ENCODE measurements at places on chromosomes 4 and X.

GRCh38 chr4:159229164-159229563, 126.3 kb downstream of the RAPGEF2 start:
- no peak for DNase-seq

GRCh38 chr4:37609626-37610025, 76.5 kb downstream of the RELL1 start:
- DNase-seq = no peak

- DNase-seq = no peak
Observed at GRCh38 chr4:156620786-156621185, 350.8 kb downstream of the PDGFC start.

DNA sequence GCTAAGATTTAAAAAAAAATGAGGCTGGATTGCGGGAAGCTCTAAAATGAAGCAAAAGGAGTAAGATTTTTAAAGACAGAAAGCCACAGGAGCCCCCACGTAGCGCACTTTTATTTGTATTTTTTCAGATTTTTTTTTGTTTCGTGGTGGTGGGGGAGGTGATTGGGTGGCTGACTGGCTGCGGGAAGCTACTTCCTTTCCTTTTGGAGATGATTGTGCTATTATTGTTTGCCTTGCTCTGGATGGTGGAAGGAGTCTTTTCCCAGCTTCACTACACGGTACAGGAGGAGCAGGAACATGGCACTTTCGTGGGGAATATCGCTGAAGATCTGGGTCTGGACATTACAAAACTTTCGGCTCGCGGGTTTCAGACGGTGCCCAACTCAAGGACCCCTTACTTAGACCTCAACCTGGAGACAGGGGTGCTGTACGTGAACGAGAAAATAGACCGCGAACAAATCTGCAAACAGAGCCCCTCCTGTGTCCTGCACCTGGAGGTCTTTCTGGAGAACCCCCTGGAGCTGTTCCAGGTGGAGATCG, 908 bp downstream of the PCDH10 start:
- no peak for DNase-seq

GRCh38 chr4:120088507-120088906, 21.9 kb upstream of the MAD2L1 start:
- DNase-seq = no peak

- no peak for DNase-seq
Observed at GRCh38 chrX:40462795-40463194, 118.0 kb upstream of the ATP6AP2 start.

DNA sequence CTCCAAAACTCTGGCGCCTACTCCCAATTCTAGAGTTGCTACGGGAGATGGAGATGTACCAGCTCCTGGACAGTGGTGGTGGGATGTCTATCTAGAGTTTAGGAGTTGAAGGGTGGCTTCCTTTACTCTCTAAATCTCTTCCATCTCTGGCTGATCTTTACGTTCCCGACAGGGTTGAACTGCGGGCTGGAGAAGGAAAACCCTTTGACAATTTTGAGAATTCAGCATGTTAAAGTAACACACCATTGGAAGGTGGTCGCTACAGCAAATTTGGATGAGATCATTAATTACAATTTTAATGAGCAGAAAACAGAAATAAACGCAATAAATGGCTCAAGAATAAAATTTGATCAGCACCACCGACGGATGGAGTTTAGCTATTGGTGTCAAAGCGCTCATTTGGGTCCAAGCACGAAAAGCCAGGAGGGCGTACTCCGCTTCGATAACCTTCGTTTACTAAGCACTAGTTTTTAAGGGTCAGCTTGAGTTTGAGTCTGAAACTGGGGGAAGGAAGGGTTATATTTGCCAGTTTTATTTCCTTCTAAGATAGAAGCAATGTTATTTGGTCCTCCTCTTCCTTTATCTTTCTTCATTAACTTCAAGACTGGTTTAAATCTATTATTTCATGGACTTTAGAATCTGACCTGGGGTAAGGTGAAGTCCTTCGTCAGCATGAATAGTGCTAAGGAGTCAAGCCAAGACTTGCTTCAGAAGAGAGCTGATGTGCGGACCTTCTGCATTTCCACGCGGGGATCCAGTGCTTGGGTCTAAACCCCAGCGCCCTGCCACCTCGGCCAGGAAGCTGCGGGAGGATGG, 1.5 kb upstream of the NKX6-1 start:
- DNase-seq = no peak

DNA sequence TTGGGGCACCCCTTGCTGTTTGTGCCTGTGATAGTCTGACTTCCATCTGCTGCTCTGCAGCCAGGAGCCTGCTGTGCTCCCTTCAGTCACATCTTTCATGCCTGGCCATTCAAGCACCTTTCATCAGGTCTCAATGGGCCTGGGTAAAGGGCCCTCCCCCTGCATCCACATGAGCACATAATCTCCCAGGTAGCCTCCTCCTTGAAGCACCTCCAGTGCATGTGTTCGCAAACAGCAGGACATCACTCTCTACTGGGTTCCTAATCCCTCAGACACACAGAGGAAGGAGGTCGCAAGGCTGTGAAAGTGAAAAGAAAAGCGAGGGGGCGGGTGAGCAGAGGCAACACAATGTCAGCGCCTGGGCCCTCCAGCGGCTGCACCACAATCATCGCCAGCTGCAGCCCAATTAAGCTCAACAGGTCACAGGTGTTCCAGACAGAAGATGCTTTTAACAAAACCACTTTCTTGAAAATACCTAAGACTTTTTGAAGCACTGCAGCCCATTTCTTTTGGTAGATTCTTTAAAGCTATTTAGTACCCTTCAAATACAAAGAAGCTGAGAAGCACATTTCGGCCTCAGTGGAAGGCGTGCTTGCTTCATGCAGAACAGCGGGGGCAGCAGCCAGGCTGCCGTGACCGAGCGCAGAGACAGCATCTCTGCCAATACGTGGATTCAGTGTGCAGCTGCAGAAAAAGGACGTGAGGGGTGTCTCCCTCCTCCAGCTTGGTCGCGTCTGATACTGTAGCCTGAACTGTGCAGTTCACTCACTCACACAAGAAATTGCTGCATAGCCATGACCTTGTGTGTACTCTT, 92.2 kb upstream of the SPRY1 start:
- no peak for DNase-seq

- DNase-seq = no peak
Observed at GRCh38 chr4:4228356-4228668, 1.6 kb upstream of the OTOP1 start.

DNA sequence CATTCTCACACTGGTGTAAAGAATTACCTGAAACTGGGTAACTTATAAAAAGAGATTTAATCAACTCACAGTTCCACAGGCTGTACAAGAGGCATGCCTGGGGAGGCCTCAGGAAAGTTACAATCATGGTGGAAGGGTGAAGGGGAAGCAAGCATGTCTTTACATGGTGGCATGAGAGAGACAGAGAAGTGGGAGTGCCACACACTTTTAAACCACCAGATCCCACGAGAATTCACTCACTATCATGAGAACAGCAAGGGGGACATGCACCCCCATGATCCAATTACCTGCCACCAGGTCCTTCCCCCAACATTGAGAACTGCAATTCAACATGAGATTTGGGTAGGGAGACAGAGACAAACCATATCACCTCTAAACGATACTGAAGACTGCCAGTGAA, 23.0 kb downstream of the EPGN start:
- no peak for DNase-seq

- DNase-seq = no peak
Observed at GRCh38 chr4:38710053-38710452, 46.1 kb downstream of the KLF3 start.

GRCh38 chr4:40316782-40317635, 18.1 kb upstream of the CHRNA9 start:
- DNase-seq = no peak

- DNase-seq = no peak
Observed at GRCh38 chr4:94871644-94872305, 114.0 kb downstream of the BMPR1B start.

- no peak for DNase-seq
Observed at GRCh38 chr4:90060039-90060438, 67.2 kb upstream of the CCSER1 start.

- DNase-seq = no peak
Observed at GRCh38 chrX:116413273-116413672, 23.1 kb upstream of the SLC6A14 start.

GRCh38 chr4:54371173-54371572, 142.1 kb downstream of the PDGFRA start:
- DNase-seq = no peak

GRCh38 chr4:127120441-127121090, 512.2 kb upstream of the INTU start:
- DNase-seq = no peak

GRCh38 chr4:88242144-88242543, 42.2 kb downstream of the PPM1K start:
- DNase-seq = no peak

DNA sequence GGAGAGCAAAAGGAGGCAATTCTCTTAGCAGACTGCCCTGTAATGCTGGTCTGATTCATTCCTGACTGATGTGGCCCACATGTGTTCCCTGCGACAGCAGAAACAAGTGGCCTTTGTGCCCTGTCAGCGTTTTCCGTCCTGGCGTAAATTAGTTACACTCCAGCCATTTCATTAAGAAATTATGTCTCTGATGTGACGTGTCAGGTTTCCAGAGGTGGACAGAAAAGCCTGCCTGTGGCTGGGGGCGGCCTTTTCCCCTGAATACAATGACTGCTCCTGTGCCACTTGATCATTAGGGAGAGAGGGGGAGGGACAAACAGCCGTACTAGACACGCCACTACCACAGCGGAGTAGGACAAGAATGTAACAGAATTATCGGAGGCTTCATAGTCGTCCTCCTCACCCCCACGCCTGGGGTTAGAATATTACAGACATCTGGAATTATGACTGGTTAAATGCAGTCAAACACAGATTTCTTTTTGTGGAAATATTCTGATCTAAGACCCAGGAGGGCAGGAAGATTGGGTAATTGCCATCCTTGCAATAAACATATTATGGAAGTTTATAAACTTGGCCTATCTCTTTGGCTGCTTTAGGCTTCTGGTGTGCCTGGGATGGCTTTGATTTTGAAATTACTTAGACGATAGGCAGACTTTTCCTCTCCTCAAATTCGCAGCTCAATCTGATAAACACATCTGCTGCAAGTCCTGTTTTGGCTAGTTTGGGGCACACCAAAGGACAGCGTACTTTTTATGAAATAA, 146.2 kb upstream of the BCOR start:
- DNase-seq = no peak

DNA sequence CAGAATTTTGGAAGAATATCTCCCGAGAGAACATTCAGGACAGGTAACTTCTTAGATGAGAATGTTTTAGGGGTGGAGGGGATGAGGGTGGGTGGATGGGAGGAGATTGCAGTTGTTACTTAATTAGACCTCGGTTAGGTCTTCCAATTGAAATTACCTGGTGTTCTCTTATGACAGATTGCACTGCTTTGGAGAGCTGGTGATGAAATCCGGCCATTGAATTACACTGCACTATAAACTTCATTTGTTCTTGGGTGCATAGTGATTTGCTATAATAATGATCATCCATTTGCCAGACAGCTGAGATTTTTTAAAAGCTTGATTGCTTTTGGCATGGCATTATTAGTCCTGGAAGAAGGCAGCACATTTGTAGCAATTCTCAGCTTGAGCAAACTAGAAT, 427.6 kb downstream of the GBA3 start:
- no peak for DNase-seq

GRCh38 chr4:23937173-23937572, 47.3 kb upstream of the PPARGC1A start:
- DNase-seq = no peak

- no peak for DNase-seq
Observed at GRCh38 chr4:77443941-77444340, 161.7 kb upstream of the CXCL13 start.

GRCh38 chrX:116490104-116490503, 27.3 kb upstream of the CT83 start:
- DNase-seq = no peak

- no peak for DNase-seq
Observed at GRCh38 chr4:118751629-118752323, 66.6 kb downstream of the METTL14 start.

Measured in C1 segment of cervical spinal cord (tissue), 14 donors.